ENCODE measurements at places on chromosomes 5 and 9.

DNA sequence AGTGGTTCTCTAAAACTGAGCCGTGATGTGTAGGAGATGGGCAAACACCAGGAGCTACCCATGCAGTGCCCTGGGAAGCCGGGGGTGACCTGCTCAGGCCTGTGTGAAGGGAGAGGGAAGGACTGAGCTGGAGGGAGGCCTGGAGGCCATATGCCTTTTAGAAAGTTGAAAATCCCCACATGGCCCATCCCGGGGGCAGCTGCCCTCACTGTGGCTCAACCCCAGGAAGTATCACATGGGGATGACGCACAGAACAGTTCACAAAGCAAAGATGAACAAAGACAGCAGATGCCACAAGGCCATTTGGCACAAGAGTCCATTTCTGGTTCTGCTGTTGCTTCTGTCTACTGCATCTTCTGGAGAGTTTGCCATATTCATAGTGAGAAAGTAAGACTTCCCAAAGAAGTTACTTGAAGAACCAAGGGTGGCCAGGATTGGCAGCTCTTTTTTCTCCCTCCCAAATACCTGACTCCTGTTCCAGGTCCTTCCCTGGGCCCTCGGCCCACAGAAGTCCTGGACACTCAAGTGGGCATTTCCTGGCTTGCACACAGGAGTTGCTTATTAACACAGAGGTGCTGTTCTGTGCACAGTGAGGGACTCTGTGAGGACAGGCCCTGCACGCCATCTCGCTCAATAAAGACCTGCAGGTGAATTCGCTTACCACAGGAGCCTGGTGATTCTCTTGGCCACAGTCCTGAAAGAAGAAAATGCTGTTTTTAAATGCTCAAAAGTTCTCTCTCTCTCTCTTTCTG is 25.1 kb downstream of the ACSL6 start:
- DNase-seq: no peak

GRCh38 chr9:98897745-98898144 is 46.0 kb upstream of the COL15A1 start:
- DNase-seq: no peak

GRCh38 chr5:178627259-178627598 is 379 bp upstream of the CLK4 start:
- no peak for DNase-seq

- no peak for DNase-seq
Measured at GRCh38 chr9:68998385-68998784, 15.5 kb downstream of the PRKACG start.

- no peak for DNase-seq
Measured at GRCh38 chr9:132099741-132100407, 20.2 kb upstream of the MED27 start.

DNA sequence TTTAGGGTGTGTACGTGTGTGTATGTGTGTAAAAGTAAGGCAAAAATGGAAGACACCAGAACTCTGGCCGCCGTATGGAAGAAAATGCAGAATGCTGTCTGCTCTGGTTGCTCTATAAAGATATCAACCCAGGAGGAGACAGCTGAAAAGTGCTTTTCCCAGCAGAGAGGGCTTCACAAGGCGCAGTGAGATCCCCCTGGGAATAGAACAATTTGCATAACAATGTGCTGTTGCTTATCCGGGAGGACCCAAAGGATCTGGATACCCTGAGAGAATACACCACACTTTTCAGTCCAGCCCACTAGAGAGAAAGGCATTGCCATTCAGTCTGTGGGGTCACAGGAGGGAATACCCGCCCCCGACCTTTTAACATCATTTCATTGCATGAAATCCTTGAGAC is 230.6 kb downstream of the EBF1 start:
- no peak for DNase-seq

- DNase-seq: no peak
Measured at GRCh38 chr9:90767523-90768100, 34.0 kb upstream of the SYK start.

GRCh38 chr5:123455640-123456039 is 32.4 kb upstream of the CEP120 start:
- DNase-seq: no peak

- no peak for DNase-seq
Measured at GRCh38 chr5:150801117-150801927, 22.8 kb downstream of the SMIM3 start.

DNA sequence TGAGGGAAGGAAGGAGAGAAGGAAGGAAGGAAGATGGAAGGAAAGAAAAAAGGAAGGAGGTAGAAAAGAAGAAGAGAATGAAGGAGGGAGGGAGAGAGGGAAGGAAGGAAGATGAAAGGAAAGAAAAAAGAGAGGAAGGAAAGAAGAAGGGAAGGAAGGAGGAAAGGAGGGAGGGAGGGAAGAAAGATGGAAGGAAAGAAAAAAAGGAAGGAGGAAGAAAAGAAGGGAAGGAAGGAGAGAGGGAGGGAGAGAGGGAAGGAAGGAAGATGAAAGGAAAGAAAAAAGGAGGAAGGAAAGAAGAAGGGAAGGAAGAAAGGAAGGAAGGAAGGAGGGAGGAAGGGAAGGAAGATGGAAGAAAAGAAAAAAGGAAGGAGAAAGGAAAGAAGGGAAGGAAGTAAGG is 184.4 kb upstream of the TRIM32 start:
- no peak for DNase-seq

DNA sequence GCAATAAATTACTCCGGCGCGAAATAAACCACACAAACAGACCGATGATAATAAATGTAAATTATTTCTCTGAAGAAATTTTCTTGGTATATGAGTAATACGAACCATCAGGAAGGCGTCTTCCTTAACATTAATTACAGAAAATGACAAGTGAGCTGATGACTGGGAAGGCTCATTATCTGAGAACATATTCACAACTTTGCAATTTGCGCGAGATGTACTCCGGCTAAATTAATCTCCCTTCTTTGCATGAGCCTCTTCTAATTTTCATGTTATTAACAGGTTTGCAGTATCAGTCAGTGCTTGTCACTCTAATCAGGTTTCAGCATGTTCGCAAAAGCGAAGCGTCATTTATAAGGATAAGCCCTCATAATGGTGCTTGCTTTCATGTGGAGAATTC is 218.9 kb upstream of the MVB12B start:
- no peak for DNase-seq

- DNase-seq: no peak
Measured at GRCh38 chr5:1971944-1972343, 89.2 kb upstream of the IRX4 start.
